Erythroblast (primary cell): ENCODE measurements at places on chromosomes 12 and 14.
A peak's percentile ranks its signal among the peaks of the same experiment; 100 is the strongest.

DNA sequence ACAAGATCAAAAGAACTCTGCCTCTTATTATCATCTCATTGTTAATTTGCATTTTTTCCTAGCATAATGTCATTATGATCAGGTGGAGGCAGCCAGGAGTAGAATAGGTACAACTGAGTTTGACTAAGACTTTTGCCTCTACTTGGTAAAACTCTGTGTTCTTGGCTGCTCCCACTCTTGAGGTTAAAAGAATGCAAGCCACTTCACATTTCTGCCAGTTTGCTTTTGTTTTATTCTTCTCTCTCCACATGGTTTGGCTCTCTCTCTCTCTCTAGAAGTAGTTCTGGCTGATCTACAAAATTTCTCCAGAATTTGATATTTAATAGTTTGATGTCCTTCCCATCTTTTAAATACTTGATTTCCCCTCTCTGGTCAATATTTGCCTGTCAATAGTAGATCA is 170.7 kb upstream of the E2F7 start:
- no peak for DNase-seq

GRCh38 chr14:35940291-35940690 is 114.2 kb downstream of the BRMS1L start:
- DNase-seq = no peak

DNA sequence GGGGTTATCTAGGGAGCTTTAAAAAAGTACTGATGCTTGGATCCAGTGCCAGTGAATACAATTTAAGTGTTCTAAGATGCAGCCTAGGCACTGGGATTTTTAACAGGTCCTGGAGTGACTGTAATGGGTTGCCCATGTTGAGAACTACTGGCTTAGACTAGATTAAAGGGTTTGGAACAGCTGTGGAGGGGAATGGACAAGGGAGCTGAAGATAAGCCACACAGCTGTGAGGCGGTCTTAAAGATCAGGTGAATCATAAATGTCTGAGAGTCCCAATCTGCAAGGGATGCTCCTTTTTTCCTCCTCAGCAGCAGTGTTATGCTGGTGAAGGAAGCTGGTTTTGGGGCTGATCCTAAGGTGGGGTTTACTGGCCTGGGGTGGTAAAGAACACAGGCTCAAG is 35.5 kb upstream of the FRMD6 start:
- no peak for DNase-seq

GRCh38 chr12:69495071-69495470 is 24.9 kb downstream of the FRS2 start:
- no peak for DNase-seq

DNA sequence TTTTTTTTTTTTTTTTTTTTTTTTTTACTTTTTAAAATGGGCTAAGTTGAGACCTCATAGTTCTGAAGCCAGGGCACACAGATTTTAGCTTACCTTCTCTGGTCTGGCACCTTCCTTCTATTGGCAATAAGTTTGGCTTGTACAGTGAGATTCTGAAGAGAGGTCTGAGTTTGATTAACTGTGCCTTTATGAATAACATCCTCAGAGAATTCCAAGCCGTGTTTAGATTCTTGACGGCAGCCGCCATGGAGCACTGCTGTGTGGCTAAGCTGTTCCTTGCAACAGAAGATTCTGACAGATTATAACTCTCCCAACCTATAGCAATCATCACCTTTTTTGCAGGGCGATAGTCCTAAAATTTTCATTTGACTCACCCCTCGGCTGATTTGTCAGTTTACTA is 354.9 kb upstream of the FAR2 start:
- no peak for DNase-seq

DNA sequence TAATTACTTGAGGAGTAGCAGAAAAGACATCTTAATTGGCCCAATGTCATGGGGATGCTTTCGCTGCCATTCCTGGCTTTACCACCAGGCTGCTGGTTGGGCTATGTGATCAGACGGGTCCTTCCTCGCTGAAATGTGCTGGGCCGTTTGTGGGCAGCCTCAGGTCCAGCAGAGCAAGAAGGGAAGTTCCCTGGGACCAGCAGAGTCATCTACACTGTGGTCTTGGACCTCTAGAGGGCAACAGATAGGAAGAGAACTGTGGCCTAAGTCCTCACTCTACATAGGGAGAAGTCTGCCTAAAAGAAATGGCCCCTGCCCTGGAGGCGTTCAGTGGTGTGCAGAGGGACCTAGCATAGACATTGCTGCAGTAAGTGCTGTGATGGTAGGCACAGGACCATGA is 10.9 kb downstream of the EVL start:
- DNase-seq = peak; percentile 61
